Right ventricle myocardium inferior (tissue), 1 donor: ENCODE measurements at places on chromosomes 2 and 18.

DNA sequence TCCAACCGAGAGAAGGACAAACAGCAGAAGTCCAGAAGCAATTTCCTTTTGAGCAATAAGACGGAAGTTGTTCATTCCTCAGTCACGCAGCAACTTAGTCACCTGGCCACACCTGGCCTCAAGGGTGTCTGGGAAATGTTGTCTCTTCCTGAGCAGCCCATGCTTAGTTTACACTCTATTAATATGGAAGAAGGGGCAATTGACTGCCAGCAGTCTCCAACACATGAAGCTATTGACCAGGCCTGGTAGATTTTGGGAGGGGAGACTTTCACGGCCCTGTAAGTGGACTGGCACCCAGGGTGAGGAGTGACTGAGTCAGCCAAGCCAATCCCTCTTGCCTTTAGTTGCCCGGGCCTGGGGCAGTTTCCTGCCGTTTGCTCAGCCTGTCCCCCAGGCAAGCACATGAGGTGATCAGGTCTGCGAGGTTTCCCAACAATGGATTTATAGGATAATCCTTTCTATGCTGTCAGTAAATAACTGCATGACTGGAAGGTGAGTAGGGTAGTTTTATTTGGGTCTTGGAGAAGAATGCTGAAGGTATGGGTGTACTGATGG is 43.8 kb upstream of the PPP4R1 start:
- DNase-seq: no peak

- no peak for DNase-seq
Measured at GRCh38 chr2:49801898-49802450, 647.7 kb upstream of the FSHR start.

- DNase-seq: no peak
Measured at GRCh38 chr2:62524293-62524941, 18.4 kb upstream of the TMEM17 start.

DNA sequence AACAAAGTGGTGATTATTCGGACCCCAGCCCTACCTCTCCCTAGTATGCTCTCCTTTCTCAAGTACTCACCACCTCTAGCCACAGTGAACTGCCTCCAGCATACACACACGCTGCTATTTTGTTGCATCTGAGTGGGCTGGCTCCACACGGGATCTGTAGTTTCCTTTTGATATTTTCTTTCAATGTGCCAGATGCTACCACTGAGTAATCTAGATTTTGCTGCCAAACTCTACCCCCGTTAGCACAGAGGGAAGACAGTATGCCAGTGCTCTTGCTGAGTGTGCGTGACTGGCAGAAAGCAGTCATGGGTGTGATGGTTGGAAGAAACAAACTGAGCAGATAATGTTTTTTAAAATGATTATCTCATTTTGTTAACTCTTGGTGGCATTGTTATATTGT is 11.6 kb downstream of the CFLAR start:
- DNase-seq: no peak

DNA sequence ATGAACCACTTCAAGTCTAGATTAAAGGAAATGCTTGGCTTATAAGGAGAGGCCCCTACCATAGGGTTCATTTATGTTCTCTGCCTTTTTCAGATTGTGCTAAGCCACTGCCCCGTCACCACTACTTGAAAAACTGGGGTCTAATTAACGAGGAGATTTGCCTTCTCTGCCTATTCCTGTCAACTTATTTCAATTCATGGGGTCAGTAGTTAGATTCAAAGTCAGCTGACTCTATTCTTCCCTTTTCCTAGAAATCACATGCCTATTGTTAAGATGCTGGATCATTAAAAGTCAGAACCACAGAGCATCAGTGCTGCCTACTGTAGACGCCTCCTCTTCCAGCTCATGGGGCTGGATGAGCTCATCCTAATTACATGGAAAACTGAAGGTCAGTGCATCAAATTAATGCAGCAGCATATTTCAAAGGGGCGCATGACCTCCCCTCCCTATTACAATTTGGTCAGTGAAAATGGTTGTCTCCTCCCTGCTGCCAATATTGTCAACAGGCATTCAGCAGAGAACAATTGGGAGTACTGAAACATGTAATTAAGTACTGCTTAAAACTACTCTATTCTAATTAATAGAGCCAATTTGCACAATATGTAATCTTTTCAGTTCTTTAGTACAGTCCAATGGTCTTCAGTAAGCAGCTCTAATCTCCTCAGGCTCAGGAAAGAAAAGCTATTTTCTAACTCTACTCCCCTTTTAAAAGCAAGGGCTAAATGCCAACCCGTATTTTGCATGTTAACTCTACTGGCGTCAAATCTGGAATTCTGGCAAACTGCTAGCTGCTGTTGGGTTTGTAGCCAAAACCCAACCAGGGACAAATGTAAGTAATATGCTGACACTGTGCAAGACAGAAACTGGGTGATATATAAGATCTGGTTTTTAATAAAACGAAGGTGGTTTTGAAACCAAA is 117.4 kb upstream of the ITGB6 start:
- DNase-seq: no peak

- no peak for DNase-seq
Measured at GRCh38 chr2:28437149-28437835, 44.6 kb downstream of the FOSL2 start.

- no peak for DNase-seq
Measured at GRCh38 chr2:124921191-124921590, 896.1 kb downstream of the CNTNAP5 start.

- no peak for DNase-seq
Measured at GRCh38 chr2:236676136-236676873, 106.7 kb downstream of the ACKR3 start.

DNA sequence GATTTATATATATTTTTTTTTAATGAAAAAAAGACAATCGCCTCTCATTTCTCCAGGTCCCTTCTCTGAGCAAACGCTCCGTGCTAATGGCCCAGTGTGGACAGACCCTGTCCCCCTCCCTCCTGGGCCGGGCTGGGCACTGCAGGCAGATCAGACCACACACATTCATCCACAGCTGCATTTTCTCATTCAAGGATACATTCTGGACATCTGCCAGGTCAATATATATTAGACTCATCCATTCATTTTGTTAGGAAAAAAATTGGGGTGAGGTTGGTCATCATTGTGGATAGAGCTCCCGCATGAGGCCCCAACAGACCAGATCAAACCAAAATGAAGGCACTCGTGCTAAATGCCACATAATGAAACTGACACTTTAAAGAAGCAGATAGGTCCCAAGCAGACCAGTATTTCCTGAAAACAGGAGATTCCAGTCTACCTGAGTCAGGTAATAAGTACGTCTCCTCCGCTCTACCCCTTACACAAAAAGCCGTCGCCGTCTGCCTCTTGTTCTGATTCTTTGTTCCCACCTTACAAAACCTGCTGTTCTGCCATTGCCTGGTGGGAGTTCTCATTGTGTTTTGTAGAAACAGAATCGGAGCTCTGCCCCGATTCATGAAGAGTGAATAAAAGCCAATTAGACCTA is 15.4 kb upstream of the OTOS start:
- no peak for DNase-seq

GRCh38 chr2:203225423-203226039 is 13.3 kb upstream of the CYP20A1 start:
- DNase-seq: no peak

GRCh38 chr2:234747032-234747431 is 204.8 kb upstream of the SH3BP4 start:
- DNase-seq: no peak
